KBM-7 (cell line): ENCODE measurements at places on chromosomes 11 and 22.

DNA sequence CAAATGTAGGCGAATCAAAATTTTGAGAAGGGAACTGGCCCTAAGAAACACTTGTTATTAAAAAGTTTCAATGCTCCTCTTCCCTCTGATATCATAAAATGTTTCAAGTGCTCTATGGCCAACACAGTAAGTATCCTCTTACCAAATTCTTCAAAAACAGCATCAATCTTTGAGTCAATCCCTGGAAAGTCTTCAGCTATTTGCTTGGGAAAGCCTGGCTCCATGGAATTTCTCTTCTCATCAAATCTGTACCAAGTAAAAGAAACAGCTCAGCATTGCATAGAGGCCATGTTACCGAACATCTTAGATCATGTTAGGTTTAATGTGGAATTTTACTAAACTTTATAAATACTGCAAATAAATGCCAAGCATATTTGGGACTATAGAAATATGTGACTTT is 6.3 kb downstream of the MMP3 start:
- DNase-seq = no peak

- DNase-seq = no peak
These were observed 53.2 kb downstream of the FAM76B start for GRCh38 chr11:95736355-95736754.

- no peak for DNase-seq
These were observed 23.9 kb upstream of the RBFOX2 start for GRCh38 chr22:36052505-36052941.

DNA sequence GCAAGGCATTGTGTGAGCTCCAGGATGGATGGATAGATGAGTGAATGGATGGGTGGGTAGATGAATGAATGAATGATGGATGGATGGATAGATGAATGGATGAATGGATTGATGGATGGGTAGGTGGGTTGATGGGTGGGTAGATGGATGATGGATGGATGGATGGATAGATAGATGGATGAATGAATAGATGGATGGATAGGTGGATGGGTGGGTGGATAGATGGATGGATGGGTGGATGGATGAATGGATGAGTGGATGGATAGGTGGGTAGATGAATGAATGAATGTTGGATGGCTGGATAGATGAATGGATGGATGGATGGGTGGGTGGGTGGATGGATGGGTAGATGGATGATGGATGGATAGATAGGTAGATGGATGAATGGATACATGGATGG is 33.5 kb downstream of the DHCR7 start:
- no peak for DNase-seq

DNA sequence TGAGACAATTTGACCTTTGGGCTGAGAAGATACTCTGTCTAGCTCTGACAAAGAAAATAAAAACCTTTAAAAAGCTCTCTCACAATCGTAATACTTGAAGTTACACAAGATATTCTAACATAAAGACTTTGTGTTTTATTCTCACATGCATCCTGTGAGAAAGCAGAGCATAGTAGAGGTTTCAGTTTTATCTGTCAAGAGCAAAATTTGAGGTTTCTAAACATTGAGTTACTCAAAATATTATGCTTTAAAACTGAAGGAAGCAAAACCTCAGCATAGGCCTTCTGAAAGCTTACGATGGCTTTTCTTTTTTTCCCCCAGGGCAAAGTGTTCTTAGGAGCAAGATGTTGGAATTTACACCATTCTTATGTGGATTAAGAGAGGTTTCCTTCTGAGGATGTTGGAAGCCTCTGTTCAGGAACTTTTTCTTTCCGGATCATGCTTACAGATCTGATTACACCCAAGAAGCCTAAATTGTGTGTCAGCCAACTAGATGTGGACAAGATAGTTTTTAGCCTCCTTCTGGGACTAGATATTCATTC is 15.0 kb upstream of the OR51M1 start:
- DNase-seq = no peak

DNA sequence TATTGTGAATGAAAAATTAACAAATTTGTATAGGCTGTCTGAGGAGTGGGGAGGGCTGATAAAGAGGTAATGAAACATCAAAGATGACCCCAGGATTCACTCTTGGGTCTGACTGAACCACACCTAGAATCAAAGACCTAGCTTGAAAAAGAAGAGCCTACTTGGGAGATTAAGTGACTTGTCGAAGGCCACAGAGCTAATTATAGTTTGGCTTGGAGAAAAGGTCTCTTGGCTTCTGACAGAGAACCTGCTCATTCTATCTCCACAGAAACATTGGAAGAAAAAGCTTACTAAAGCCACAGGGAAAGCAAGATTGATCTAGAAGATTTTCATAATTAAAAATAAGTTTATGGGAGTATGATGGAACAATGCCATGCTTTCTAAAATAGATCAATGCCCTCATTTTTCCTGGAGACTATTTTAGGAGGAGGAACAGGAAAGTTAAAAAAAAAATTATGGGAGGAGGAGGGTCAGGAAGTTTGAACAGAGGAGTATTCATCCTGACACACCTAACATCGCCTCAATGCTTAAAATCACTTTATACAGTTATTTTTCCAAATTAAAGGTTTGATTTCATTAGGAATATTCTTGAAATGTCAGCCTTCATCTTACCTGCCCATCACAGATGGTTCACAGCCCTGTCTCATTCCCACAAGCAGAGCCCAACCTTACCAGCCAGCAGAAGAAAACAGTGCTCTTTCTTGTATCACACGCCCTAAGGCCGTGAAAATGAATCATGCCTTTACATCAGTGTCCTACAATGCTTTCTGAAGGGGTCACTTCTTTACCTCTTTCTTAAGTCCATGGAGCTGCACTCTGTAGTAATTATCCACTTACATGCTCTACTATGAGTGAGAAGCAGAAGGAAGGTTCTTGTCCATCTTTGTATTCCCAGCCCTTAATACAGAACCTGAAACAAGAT is 231.1 kb upstream of the MPPED2 start:
- DNase-seq = no peak

DNA sequence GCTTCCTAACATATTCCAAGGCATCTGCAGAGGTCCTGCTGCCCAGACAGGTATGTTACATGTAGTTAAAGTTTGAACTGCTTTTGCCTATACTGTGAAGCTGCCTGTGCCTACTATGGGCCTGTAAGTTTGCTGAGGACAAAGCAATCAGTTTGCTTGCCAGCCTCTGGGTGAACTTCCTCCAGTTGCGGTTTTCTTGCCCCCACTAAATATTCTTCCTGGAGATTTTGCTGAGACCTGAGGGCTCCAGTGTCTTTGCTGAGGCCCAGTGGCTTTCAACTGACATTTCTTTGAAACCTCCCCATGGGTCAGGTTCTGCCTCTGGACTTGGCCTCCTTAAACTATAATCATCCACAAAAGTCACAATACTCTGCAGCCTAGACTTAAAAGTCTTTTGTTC is 29.6 kb upstream of the MMP20 start:
- no peak for DNase-seq
